ENCODE measurements at places on chromosomes 5 and 9.

DNA sequence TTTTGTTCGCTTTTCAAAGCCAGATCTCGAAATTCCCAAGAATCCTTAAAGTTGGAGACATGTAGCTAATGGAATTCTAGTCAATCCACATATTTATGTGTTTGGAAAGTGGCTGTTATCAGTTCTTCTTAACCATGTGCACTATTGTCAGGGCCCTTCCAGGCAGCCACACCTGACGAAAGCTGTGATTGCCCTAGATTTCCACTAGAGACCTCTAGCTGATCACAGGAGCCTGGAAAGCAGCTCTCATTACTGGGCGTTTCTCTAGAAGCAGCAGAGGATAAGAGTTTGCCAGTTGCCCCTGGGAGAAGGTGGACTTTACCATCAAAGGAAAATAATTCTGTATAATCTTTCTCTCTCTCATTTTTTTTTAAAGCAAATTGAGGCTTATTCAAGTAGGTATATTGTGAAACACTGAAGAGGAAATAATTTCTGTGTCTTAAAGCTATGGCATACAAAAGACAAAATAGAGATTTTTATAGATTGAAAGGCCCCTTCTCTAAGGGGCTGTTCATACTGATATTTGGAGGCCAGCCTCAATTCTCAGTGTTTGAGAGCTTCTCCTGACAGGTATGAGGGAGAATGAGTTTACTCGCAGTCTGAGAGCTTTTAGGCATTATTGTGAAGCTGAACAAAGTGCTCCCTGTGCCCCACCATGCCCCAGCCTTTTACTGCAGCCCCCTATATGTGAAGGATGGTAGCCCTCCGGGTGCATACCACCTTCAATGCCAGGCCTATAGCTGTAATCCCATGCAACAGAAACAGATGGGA, 405.4 kb upstream of the ACTBL2 start:
- no peak for DNase-seq

DNA sequence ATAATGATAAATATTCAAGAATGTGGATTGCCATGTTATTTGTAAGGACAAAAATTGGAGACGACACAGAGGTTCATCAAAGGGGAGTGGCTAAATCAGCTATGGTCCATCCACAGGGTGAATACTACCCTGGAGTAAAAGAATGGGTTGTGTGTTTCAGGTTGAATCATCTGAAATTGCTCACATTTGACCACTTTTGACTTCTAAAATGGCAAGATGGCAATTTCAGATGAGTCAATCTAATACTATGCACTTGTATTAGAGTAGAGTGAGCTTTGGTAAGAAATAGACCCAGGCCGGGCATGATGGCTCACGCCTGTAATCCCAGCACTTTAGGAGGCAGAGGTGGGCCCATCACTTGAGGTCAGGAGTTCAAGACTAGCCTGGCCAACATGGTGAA, 131.8 kb downstream of the GAPVD1 start:
- DNase-seq: no peak

GRCh38 chr5:6829150-6829784, 116.0 kb downstream of the TENT4A start:
- DNase-seq: no peak

GRCh38 chr9:81724242-81724889, 35.0 kb upstream of the TLE1 start:
- DNase-seq: no peak

GRCh38 chr9:71762900-71763653, 5.2 kb downstream of the CEMIP2 start:
- DNase-seq: no peak

DNA sequence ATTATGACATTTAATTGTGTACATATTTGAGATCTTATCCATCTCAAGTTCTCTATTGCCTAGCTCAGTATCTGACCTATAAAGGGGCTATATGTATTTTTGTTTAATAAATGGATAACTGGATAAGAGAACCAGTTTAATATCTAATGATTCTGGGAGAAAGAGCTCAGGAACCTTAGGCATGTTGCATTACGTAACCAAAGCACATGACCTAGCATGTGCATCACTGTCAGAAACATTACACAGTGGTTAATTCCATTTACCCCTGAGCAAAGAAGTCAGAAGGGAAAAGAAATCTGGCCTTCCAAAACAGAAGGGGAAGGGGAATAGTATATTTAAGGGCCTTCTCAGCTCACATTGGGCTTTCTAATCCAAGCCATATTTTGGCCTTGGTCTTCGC, 12.3 kb downstream of the PAPPA start:
- no peak for DNase-seq

DNA sequence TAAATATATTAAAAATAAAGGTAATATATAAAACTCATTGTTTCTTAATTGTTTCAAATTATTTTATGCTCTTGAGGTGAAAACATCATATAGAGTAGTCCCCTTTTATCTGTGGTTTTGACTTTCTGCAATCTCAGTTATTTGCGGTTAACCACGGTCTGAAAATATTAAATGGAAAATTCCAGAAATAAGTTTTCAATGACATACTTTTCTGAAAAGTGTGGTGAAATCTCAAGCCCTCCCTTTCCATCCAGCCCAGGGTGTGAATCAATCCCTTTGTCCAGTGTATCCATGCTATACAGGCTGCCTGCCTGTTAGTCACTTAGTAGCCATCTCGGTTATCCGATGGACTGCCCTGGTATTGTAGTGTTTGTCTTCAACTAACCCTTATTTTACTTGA, 546.7 kb upstream of the DMAC1 start:
- DNase-seq: no peak

DNA sequence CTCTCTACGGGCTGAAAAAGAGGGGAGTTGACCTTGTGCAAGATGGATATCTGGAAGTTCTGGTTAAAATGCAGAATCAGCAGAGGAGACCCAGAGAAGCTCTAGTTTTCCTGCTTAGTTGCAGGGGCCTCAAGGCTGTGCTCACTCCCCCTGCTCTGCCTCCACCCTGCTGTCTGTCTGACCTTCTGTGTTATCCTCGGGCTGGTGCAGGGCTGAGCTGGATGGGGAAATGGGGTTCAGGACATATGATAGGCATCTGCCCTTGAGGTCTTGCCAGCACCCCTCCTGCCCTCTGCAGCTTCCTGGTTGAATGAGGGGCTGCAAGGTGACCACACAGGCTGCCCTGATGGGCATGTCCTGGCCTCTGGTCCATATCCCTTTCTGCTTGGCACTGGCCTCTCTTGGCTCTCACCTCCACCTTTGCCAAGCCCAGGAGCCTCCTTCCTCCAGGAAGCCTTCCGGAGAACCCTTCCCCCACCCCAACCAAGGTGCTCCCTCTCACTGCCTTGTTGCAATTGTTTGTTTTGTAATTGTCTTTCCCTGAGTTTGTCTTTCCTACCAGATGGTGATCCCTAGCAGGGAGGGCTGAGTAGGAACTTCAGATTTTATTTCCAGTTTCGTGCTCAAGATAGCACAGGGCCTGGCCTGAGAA, 1.3 kb downstream of the TMEM268 start:
- DNase-seq: no peak

GRCh38 chr5:140420665-140421361, 19.2 kb downstream of the ANKHD1 start:
- DNase-seq: no peak

- DNase-seq: no peak
Measured at GRCh38 chr9:124290743-124291554, 33.2 kb downstream of the NEK6 start.

DNA sequence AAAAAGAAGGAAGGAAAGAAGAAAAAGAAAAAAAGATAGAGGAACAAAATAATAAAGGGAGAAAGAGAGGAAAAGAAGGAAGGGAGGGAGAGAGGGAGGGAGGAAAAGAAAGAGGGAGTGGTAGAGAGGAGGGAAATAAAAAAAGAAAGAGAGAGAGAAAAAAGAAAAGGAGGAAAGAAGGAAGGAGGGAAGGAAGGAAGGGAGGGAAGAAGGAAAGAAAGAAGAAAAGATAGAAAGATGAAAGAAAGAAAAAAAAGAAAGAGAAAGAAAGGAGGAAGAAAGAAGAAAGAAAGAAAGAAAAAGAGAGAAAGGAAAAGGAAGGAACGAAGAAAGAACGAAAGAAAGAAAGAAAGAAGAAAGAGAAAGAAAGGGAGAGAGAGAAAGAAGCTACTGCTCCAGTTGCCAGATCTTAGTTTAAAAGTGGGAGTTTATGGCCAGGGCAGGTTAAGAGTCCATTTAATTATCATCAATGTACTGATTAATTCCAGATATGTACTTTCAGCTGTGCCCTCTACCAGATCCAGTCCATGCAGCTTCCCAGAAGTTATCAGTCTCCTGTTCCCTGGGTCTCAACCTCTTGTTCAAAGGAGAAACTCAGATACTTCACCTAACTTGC, 1378.5 kb upstream of the NUDT12 start:
- no peak for DNase-seq

DNA sequence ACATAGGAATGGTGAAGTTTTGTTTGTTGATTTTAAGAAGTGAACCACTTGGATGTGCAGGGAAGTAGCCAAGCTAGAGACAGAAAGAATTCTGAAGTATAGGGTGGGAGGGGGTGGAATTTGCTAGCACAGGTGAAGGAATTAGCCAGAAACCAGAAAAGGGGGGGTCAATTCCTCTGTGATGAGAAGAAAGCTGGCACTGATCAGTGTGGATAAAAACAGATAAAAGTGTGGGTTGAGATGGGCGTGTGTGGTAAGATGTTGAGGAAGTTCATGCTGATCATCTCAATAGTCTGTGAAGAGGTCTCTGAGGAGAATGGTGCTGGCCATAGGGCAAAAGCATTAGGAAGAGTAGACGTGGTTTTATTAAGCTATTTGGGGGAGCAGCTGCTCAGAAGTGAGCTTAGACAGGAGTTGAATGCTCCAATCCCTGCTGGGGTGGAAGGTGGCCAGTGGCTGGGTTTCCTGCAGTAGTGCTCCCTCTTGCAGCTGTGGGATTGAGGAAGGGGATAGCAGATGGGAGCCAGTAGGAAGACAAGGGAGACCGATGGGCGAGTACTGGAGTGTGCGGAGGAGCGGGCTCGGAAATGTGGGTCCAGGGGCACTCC, 88.7 kb upstream of the ELL2 start:
- DNase-seq: no peak

GRCh38 chr5:59067956-59068656, 485.2 kb downstream of the RAB3C start:
- DNase-seq: no peak

- peak; percentile 23 for DNase-seq
Measured at GRCh38 chr9:112380825-112381221, 915 bp downstream of the HSDL2 start.

- DNase-seq: no peak
Measured at GRCh38 chr9:125969462-125969861, 222.3 kb downstream of the PBX3 start.

DNA sequence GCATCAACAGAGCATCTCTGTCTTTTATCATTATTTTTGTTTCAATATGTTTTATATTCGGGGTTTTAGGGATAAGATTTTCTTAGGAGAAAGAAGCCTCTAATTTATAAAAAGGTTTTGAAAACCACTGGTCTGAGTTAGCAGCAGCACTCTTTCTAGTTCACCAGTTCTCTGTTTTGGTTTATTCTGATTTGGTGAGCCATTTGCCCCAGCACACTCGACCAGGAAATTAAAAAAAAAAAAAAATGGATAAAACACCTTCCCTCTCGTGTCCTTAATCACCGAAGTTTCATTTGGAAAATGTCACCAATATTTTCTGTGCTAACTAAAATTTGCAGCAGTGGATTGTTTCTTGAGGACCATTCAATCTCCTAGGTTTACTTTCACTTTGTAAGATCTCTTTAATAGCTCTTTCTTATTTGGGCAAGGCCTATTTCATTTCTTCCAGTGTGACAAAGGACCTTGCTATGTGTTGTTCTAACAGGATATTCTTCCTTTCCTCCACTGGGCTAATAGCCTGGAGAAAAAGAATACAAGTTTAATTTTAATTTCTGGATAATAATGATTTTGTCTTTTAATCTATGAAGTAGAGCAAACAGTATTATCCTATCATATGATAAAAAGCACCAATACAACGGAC, 57.8 kb upstream of the ANXA1 start:
- DNase-seq: no peak

DNA sequence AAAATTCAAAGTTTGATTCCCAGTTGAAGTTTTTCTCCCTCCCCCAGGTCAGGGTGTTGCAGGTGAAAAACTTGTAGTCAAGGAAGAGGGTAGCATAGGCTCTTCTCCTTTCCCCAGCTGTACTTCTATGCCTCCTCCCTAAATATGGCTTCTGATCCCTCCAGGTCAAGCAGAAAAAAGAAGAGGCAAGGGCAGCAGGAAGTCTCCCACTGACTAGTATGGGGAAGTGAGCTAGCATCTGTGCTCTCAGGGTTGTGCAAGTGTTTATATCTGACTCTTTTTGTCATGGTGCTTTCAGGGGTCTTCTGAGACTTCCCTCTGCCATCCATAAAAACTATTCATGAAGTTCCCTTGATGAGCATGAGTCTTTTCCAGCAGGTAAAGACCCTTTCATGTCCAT, 76.0 kb downstream of the ATPSCKMT start:
- DNase-seq: no peak

DNA sequence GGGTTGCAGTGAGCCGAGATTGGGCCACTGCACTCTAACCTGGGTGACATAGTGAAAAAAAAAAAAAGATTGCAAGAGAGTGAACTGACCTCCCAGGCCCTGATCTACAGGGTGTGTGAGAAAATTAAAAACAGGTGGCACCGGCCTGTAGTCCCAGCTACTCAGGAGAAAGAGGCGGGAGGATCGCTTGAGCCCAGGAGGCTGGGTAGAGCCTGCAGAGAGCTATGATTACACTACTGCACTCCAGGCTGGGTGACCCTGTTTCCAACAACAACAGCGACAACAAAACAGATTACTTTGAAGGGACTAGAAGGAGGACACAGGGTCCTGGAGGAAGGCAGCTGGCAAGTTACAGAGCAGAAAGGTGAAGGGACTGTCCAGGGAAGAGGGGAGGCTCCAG, 42.2 kb upstream of the FABP6 start:
- DNase-seq: no peak

- no peak for DNase-seq
Measured at GRCh38 chr5:38291355-38291754, 33.0 kb downstream of the EGFLAM start.

GRCh38 chr5:123456242-123456641, 33.0 kb upstream of the CEP120 start:
- no peak for DNase-seq

GRCh38 chr9:33166231-33167083, 679 bp downstream of the B4GALT1 start:
- DNase-seq: peak; percentile 49

- no peak for DNase-seq
Measured at GRCh38 chr9:20186823-20187222, 398.0 kb upstream of the SLC24A2 start.

- DNase-seq: no peak
Measured at GRCh38 chr5:172820046-172820767, 13.8 kb upstream of the ERGIC1 start.

DNA sequence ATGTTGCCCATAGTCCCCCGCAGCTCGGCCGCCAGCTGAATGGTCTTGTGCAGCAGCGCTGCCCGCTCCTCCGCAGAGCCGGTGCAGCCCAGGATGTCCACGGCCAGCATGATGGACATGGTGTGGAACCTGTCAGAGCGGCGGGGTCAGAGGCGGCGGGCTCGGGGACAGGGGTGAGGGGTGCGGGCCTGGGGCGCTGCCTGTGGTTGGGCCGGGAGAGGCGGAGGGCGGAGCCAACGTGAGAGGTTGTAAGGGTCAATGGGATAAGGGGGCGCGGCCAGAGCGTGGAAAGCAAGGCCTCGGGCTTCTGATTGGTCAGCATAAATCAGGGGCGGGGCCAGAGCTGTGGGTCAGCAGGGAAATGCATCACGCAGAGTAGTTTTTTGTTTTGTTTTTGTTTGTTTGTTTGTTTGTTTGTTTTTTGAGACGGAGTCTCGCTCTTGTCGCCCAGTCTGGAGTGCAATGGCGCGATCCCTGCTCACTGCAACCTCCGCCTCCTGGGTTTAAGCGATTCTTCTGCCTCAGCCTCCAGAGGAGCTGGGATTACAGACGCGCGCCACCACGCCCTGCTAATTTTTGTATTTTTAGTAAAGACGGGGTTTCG, 6.8 kb upstream of the TOR2A start:
- DNase-seq: no peak
